ENCODE measurements at places on chromosomes 4 and X. TPM values are rescaled to one million over a fixed set of nuclear protein-coding genes. Genes with fewer than 3 reads are reported as not detected.

Gene COL4A6
- not detected for total RNA-seq

Gene IL15
- 2.7 TPM for total RNA-seq

Gene TXK
- 112 TPM for total RNA-seq

Gene CT45A5
- not detected for total RNA-seq

Gene PYURF
- 47.4 TPM for total RNA-seq

Gene PDZD11
- total RNA-seq = 10.8 TPM

Gene SLITRK4
- not detected for total RNA-seq

- DNase-seq = no peak
These were observed 43.9 kb upstream of the HMX1 start for GRCh38 chr4:8915201-8916200.

DNA sequence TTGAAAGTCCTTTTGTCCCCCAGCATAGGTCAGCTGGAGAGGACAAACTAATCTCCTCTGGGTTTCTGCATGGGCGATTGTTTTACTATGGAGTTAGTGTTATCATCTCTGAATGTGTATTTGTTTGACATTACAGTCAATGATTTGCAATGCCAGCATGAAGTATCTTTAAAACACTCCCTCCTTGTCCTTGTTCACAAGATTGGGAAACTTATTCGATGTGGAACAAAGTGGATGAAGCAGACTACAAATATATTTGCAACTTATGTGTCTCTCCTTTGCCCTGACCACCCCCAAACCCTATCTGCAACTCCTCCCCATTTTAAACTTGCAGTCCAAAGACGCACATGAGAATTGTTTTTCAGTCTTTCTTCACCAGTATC is 1.5 kb upstream of the PITX2 start:
- DNase-seq = no peak

- no peak for DNase-seq
These were observed 205.9 kb downstream of the SOWAHB start for GRCh38 chr4:76691807-76692582.

DNA sequence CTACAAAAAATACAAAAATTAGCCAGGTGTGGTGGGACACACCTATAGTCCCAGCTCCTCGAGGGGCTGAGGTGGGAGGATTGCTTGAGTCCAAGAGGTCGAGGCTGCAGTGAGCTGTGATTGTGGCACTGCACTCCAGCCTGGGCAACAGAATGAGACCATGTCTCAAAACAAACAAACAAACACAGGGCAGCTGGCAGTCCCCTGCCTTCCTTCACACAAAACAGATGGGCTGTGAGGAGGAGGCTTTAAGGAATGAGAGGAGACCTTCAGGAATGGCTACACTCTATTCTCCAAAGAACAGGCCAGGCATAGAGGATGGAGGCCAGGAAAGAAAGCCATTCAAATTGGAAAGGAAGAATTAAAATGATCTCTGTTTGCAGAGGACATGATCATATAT is 65.6 kb upstream of the MAML3 start:
- DNase-seq = no peak

GRCh38 chrX:16612257-16612897 is 37.6 kb upstream of the S100G start:
- DNase-seq = no peak

GRCh38 chr4:101813604-101814003 is 23.1 kb downstream of the BANK1 start:
- DNase-seq = no peak

DNA sequence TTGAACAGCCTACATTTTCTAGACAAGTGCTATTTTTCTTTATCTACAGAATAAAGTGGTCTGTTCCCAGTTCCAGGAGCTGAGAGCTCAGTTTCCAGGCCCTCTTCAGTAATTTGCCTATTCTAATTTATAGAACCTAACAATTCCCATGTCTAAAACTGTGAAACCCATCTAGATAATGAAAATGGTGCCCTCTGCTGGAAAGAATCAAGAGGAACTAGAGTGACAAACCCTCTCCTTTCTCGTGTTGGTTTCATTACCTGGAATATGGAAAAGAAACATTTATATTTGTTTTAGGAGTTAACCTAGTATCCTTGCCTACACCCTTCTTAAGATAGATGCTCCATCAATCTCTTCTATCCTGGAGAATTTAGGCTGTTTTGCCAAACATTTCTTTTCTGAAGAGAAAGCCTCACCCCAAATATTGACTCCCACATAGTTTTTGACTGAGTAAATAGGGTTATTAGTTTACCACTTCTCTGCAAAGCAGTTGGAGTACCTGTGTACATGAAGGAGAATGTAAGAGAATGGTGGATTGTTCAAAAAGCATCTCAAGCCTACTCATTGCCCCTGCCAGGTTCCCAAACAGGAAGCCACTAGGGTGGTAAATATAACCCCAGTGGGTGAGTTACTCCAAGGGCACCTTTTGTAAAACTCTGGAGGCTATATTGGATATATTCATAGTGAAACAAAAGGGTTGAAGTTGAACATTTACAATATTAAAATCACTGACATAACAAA is 121.6 kb downstream of the RASL11B start:
- DNase-seq = peak; percentile 34

Measured in naive thymus-derived CD4-positive, alpha-beta T cell (primary cell).